GM23248 (cell line): ENCODE measurements at places on chromosomes 1 and 21. TPM values are rescaled to one million over a fixed set of nuclear protein-coding genes. Genes with fewer than 3 reads are reported as not detected.
A peak's percentile ranks its signal among the peaks of the same experiment; 100 is the strongest.

- peak; percentile 32 for DNase-seq
- H3K4me1 ChIP-seq, result peaks cover 3% of the 10 kb centered on the region; the same call in 1 of the 2 replicates
- H3K27ac ChIP-seq, result no peak overlapping the region
- H3K4me3 ChIP-seq, result no peak overlapping the region
These were observed 72.8 kb upstream of the CD55 start for GRCh38 chr1:207248544-207249198.

DNA sequence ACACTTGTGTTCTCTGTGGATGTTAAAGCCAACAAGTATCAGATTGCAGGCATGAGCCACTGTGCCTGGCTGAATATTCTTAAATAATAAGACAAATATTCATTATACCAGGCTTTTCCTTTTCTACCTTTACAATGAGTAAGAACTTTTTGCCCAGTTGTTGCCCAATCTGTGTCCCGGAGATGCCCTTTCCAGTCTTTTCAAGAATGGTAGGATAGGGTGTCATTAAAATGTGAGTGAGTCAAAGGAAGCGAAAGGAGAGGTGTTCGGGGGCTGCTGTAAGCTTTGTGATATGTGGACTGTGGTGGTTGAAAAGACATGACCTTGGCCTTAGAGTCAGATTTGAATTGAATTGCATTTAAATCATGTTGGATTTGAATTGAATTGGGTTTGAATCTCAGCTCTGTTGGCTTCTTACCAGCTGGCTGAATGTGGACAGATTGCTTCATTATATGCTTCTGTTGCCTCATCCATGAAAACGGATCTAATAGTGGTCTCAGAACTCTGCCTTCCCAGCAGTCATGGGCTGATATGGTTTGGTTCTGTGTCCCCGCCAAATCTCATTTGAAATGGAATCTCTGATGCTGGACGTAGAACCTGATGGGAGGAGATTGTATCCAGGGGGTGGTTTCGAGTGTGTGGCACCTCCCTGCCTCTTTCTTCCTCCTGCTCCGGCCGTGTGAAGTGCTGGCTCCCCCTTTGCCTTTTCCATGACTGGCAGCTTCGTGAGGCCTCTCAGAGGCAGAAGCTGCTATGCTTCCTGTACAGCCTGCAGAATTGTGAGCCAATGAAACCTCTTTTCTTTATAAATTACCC, 22.7 kb upstream of the AADACL3 start:
- H3K27me3 ChIP-seq, result no peaks in the 10 kb centered on the region
- no peak overlapping the region for H3K27ac ChIP-seq
- H3K36me3 ChIP-seq, result no peaks in the 10 kb centered on the region
- no peak overlapping the region for H3K4me3 ChIP-seq

DNA sequence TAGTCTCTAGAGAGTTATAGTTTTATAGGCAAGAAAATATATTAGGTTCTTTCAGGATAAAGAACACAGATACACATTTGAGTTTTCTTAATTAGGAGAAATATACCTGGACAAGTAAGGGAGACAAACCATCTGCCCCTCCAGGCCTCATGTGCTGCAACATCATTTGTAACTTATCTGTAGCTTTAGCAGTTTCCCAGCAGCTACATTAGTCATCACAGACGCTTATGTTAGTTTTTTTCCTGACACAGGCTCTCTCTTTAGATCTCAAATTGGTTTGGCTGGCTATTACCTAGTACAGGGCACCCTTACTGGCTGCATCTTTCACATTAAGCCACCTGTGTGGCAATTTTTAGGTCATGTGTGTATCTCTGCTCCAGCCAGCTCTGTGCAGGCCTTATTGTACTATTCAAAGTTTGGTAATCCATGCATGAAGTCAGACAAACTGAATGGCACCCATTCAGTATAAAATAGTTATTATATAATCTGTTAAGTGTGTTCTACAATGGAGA, 25.9 kb downstream of the GNPAT start:
- DNase-seq, result peak; percentile 8
- no peaks in the 10 kb centered on the region for H3K27me3 ChIP-seq
- H3K4me3 ChIP-seq, result no peak overlapping the region
- no peak overlapping the region for H3K27ac ChIP-seq

- H3K27me3 ChIP-seq, result no peaks in the 10 kb centered on the region
- no peaks in the 10 kb centered on the region for H3K4me1 ChIP-seq
- no peaks in the 10 kb centered on the region for H3K36me3 ChIP-seq
- DNase-seq, result no peak
- no peak overlapping the region for H3K4me3 ChIP-seq
- no peak overlapping the region for H3K27ac ChIP-seq
These were observed 17.4 kb upstream of the SLC22A15 start for GRCh38 chr1:115958866-115959265.

- no peak for DNase-seq
- no peaks in the 10 kb centered on the region for H3K36me3 ChIP-seq
- peaks cover 11% of the 10 kb centered on the region; the same call in 1 of the 2 replicates for H3K27me3 ChIP-seq
- no peak overlapping the region for H3K27ac ChIP-seq
- H3K4me1 ChIP-seq, result no peaks in the 10 kb centered on the region
- H3K4me3 ChIP-seq, result no peak overlapping the region
These were observed 302.0 kb upstream of the ADGRL2 start for GRCh38 chr1:81498471-81499462.

DNA sequence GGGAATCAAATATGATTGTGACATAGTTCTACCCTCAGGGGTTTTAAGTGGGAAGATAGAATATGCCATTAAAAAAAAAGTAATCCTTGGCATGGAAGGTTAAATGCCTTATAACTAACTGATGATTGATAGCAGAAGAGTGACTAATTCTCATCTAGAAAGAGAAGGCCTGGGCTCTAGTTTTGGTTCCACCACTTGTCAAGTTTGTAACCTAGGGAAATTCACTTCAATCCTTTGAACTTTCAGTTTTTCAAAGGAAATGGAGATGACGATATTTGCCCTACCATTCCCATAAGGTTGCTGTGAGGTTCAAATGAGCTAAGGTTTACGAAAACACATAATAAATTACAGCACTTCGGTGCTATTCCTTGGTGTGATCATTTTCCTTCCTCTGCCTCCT, 88.5 kb downstream of the GPR88 start:
- peak; percentile 33 for DNase-seq
- H3K27me3 ChIP-seq, result no peaks in the 10 kb centered on the region
- no peak overlapping the region for H3K4me3 ChIP-seq
- peaks cover 94% of the 10 kb centered on the region for H3K4me1 ChIP-seq

DNA sequence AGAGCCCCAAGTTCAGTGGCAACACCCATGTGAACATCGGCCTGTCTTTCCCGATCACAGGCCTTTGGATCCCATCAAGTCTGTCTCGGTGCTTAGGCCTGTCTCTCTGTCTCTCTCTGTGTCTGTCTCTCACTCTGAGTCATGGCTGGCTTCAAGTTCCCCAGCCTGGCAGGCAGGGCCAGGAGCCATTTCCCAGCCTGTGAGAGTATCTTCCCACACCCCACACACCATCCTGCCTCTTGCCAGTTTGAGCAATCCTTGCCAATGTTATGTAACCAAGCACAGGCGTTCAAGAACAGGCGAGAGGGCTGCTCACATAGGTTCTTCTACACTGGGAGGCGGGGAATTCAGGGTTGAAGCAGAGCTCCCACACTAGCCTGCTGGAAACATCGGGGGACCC, 70.0 kb upstream of the TMEM51 start:
- no peaks in the 10 kb centered on the region for H3K36me3 ChIP-seq
- peak; percentile 17 for DNase-seq

BRINP2 gene
- total RNA-seq, result not detected in 2 replicates

ZNF648 gene
- total RNA-seq, result not detected in 2 replicates

C8B gene
- total RNA-seq, result not detected in 2 replicates

MAN1C1 gene
- 0.51 and 1.1 TPM in 2 replicates for total RNA-seq
